ENCODE measurements at places on chromosomes 3 and 15.

DNA sequence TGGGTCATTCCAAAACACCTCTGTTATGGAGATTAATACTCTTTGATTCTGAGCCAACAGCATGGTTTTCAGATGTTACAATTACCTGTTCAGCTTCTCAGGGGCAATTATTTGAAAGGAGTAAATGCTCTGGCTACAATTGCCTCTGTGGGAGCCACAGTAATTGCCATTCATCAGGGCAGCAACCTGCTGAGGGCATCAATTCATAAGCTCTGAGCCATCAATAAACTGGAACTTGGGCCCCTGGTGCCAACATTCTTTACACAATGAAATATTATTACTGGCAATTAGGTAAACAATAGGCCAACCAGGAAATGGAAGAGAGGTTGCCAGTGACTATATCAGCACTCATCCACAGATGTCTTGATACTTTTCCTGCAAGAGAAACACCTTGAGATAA lies 660.8 kb downstream of the MECOM start:
- DNase-seq = no peak

GRCh38 chr3:115418583-115418982 lies 204.7 kb upstream of the GAP43 start:
- no peak for DNase-seq

GRCh38 chr3:36868614-36869436 lies 76.0 kb downstream of the TRANK1 start:
- DNase-seq = peak; percentile 55

DNA sequence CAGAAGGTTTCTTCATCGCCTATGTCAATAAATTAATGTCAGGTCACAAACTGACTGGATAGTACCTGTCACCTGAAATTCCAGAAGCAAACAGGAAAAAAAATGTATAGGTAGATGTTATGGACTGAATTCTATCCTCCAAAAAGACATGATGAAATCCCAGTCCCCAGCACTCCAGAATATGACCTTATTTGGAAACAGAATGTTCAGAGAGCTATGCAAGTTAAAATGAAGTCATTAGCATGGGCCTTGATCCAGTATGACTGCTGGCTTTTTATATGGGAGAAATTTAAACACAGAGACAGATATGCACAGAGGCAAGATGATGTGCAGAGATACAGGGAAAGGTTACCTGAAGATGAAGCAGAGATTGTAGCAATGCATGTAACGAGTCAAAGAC lies 953.4 kb downstream of the ZPLD1 start:
- no peak for DNase-seq

DNA sequence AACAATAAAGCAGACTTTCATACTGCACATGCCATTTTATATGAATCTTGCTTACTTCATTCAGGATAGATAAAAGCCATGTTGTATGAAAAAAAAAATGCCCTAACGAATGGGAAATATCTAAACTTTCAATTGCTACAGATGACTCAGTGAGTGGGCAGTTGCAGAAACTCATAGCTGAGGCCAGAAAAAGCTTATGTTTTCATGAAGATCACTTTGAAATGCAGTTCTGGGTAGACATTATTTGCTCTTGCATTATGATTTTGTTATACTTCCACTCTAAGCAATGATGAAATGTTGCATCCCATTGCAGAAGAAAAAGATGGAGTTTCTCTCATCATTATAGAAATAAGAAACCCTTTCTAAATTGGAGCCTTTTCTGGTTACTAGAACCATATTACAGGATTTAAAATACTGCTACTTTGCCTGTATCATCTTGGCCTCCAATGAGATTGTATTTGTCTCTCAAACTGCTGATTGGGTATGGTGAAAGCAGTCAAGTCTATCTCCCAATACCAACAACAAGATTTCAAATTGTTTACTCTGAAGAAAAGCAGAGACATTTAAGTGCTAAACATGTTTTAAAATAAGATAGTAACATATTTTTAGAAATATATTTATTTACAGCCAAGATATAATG lies 17.0 kb downstream of the PEAK1 start:
- no peak for DNase-seq

DNA sequence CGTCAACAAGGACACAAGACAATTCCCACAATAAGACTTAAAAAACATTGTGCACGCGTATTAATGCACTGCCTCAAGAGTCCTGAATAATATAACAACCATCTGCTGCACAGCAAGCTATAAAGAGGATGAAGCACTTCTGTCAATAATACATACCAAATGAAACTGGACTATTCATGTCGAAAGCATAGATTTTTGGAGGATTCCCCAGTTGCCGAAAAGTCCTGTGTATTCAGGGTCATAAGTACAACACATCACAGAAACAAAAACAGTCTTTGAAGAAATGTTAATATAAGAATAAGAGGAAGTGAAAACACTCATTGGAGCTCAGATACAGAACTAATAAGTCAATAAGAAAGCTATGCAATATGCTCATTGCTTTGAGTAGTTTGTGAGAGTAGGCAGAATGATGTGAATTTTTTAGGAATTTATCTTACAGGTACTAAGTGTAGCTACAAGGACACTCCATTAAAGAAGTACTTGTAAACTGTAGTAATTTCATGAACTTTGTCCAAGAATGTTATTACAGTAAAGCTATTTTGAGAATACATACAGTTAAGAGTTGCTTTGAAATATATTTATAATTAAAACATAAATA lies 31.6 kb downstream of the CBLB start:
- no peak for DNase-seq

- no peak for DNase-seq
These were observed 118.6 kb downstream of the PGPEP1L start for GRCh38 chr15:98888820-98889479.

- no peak for DNase-seq
These were observed 103.4 kb upstream of the FHIT start for GRCh38 chr3:61354604-61355003.

DNA sequence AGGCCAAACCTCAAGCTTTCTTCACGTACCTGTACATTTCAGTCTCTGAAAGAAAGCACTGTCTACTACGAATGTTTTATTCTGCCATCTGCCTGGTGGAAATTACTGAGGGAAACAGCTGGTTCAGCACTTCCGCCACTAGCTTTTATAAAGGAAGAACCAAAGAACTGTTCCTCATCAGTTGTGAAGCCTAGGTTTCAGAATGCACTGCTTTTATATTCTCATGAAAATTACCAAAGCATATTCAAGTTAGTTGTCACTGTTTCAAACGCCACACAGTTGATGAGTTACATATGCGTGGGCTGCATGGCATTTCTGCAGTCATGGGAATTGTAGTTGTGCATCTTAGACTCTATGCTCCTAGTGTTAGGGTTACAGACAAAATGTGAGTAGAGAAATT lies 21.5 kb upstream of the ZBTB38 start:
- DNase-seq = no peak

GRCh38 chr3:131386429-131387165 lies 5.0 kb downstream of the NUDT16 start:
- DNase-seq = peak; percentile 24

- DNase-seq = peak; percentile 29
These were observed 40.3 kb downstream of the CHST14 start for GRCh38 chr15:40511093-40511471.

DNA sequence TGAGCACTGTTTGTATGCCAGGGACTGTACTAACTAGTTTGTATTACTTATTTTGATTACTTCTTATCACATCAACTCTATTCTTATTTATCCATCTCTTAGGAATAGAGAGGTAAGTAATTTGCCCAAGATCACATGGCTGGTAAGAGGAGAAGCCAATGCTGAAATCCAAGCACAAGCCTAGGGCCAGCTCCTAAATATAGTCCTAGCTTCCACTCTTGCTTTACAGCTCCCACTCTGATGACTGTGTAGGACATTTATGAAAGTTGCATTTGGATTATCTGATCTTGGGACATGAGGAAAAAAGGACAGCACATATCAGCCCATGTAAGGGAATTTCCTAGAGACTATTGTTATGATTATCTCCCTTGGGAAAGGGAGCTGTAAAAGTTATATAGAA lies 58.1 kb downstream of the GTF2E1 start:
- no peak for DNase-seq

DNA sequence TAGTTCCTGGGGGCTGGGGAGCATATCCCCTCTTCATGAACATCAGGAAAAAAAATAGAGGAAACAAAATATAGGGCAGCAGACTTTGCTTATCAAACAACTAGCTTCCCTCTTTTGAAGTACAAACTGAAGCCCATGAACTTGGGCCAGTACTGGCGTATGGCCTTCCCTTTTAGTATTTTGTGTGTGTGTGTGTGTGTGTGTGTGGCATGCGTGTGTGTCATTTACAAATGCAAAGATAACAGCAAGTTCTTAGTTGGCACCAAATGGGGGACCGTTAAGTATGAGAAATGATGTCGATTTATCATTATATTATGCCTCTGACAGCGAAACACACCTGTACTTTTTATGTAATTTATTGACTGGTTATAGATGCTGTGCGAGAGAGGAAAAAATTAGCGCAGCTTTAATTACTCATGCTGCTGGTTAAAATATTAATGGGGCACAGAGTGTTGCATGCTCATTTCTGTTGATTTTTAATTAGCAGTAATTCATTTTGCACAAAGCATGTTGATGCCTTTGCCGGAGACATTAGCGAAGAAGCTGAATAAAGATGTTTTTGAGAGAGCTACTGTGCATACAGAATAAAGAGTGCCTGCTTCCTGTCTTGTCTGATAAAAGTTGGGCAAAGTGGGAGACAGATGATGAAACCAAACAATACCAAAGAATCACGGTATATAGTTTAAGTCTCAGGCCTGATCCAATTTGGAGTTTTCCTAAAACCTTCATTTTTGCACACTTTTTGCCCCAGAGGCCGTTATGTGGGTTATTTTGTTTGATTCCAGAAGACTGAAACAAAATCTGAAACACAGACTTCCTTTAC lies 297.1 kb downstream of the SATB1 start:
- no peak for DNase-seq

- no peak for DNase-seq
These were observed 512.0 kb upstream of the ZNF385D start for GRCh38 chr3:22263042-22263441.

DNA sequence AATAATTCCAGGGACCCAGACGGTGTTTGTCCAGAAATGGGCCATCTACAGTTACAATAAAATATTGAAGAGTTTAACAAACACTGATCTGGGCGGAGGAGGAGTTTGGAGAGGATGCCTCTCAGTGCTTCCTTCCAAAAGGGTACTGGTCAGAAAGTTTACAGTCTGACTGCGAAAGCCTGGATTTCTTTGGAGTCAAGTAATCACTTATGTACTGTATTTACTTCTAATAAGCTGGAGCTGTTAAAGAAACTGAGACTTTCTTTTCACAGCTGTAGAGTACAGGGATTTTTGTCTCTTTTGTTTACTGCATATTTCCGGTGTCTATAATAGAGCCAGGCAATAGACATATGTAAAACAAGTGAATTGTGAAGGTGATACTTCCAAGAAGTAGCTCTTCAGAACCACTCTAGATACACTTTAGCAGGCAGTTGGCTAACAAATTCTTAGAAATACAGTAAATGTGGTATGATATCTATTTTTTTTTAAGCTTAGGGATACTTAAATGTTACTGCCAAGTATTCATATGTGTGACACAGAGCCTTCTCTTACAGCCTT lies 22.1 kb upstream of the NEO1 start:
- no peak for DNase-seq

DNA sequence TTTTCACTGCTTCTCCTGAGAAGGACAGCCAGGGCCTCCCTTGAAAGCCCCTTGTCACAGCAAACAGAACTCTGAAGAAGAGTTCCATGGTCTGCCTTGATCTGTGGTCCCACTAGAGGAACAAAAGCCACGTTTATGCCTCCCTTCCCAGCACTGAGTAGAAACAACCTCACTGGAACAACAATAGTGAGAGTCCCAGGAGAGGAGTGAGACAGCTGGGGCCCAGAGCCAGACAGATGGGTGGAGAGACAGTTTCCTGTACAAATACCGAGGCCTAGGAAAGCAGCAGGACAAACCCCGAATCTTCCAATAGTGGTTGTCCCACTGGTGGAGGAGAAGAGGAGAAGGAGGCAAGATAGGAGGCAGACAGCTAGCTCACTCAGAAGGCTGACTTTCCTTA lies 106.1 kb downstream of the WDR76 start:
- DNase-seq = no peak
